ENCODE measurements at places on chromosomes 6 and 20. TPM values are rescaled to one million over a fixed set of nuclear protein-coding genes. Genes with fewer than 3 reads are reported as not detected.

DNA sequence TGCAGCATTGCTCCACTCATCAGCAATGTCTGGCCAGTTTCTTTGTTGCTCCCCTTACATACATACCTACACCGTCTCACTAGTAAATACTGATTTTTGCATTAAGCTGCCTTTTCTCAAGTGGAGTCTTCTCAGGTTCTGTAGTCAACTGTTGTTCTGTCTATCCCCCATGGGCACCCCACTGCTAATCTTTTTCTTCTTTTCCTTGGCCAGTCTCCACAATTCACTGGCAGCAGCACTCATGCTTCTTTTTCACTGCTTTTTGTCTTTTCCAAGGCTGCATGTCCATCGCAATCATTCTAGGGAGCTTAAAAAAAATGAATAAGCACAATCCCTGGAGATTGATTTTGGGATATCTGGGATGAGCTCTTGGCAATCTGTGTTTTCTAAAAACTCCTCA is 10.3 kb upstream of the ERVFRD-1 start:
- DNase-seq: no peak

Gene PTK6
- 0.31 TPM for total RNA-seq

DNA sequence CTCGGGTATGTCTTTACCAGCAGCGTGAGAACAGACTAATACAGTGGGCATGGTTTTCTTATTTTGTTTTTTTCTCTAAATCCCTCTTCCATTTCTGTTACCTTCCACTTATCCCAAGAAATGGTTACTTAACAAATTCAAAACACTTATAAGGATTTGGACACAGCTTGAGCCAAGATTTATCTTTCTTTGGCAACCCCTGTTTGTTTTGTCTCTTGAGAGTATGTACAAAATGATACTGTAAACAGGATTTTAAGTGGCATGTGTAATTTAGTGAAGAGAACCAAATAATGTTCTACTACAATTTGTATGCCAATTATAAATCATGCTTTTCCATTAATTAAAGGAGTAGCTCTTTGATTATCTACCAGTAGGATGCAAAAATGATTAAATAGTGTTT is 51.4 kb downstream of the PPP1R14C start:
- DNase-seq: no peak

DNA sequence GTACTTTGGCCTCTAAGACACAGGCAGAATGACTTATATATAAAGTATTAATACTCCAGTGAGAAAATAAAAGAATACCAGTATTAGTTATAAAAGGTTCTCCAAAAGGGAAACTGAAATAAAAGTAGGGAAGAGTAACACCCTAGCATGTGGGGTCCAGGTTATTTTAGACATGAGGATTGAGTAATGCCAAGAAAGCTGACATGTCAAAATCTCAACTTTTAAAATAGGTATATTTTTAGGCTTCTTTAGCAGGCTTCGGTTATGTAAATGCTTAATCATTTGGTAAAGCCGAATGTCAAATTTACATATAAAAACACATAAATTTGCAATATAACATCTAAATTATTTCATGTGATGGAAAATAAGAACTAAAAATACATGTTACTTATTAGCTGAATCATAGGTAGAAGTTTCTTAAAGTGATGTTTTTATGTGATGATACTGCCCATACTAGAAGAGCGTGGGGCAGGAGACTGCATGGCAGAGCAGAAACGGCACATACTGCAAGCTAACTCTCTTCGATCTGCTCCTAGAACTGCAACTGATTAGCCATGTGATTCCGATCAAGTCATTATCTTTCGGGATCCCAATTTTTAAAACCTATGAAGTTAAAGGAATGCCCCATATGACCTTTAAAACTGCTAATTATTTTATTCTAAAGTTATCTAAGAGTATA is 129.4 kb upstream of the DST start:
- no peak for DNase-seq

GRCh38 chr6:99349171-99350141 is at the start of gene FAXC:
TSS of gene FAXC (minus strand) at chr6:99349674. CDS start at chr6:99349372, 302 bp downstream.
- DNase-seq: peak; percentile 49

DNA sequence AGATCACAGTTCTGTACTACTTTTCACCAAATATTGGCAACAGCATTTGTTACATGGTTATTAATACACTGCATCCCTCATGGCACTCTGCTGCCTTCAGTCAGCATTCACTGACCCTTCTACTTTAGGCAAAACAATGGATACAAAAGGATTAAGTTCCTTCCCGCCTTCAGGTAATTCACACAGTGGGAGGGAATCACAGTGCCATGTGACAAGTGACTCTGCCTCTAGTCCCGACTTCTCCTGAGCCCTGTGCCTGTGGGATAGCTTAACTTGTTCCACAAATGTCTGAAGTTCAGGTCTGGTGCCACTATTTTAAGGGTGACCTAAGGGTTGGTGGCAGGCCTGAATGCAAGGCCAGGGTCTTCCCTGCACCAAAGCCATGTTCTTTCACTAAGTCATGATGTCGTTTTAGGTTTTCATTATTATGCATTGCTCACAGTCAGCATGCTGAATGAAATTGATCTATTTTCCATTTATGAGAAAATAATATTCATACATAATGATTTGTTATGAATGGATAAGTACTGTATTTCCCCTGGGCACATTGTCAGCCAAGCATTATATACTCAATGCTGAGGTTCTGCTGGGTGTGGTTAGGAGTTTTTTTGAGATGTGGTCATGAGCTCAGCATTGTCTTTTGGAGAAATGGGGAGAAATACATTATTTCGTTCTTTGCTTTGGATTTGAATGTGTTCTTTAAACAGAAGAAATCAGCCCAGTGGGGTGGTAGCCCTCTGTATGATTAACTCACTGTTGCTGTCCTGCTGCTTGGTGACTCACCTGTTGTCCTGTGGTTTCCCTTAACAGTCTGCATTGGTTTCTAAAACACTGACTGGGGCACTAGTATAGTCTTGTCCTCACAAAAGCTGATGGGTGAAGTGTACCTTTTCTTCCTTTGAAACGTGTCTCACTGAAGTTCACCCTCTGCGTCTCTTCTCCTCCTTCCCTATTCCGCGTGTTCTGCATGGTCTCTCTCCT is 66.4 kb downstream of the AFDN start:
- no peak for DNase-seq

DNA sequence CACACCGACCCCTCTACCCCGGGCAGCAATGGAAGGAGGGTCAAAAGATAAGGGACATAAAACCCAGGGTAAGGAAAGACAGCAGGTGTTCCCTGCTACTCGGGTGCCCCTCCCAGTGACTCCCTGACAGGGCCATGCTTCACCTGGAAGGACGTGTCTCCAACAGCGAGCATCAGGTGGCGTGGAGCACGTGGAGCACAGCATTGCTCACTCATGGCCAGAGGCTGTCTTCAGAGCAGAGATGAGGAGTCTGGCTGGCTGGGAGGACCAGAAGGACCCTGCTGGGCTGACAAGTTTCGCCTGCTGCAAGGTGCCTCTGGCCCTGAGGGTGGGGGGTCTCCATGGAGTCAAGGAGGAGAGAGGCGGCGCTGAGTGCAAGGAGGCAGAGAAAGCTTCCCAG is 15.3 kb upstream of the CDH22 start:
- no peak for DNase-seq

Gene TPD52L1
- not detected for total RNA-seq

DNA sequence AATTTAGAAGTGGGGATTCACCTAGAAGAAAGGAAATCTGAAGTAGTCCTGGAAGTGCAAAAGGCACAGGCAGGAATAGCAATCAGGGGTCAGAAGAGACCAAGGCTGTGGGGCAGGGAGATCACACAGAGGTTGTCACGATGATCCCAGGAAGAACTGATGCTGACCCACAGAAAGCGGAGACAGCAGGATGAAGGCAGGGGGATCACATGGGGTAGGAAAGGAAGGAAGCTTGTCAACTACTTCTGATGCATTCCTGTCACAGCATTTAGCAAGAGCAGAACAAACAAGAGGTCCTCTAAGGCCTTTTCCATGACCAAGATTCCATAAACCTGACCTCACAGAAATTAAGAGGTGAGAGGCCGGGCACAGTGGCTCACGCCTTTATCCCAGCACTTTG is 79.1 kb downstream of the SLC23A2 start:
- DNase-seq: no peak

GRCh38 chr6:43613721-43614395 is 15.2 kb downstream of the GTPBP2 start:
- no peak for DNase-seq

DNA sequence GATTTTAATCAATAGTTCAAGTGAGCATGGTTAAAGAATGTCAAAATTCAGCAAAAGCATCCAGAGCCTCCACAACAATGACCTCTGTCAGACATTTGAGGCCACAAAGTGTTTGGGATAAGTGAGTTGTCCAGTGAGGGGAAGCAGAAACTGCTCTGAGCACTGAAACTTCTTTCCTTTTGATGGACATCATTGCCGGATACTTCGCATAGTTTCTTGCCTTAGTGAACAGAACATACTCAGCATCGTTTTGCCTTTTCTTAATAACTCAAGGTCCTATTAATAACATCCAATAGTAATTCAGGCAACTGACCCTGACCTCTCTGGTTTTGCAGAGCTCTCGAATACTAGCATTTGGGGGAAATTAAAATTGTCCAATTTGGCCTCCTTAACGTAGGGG is 78.6 kb downstream of the EDN3 start:
- DNase-seq: no peak

GRCh38 chr20:37194621-37195417 is 15.5 kb upstream of the MROH8 start:
- DNase-seq: no peak

Gene MAP1LC3A
- 0.99 TPM for total RNA-seq

DNA sequence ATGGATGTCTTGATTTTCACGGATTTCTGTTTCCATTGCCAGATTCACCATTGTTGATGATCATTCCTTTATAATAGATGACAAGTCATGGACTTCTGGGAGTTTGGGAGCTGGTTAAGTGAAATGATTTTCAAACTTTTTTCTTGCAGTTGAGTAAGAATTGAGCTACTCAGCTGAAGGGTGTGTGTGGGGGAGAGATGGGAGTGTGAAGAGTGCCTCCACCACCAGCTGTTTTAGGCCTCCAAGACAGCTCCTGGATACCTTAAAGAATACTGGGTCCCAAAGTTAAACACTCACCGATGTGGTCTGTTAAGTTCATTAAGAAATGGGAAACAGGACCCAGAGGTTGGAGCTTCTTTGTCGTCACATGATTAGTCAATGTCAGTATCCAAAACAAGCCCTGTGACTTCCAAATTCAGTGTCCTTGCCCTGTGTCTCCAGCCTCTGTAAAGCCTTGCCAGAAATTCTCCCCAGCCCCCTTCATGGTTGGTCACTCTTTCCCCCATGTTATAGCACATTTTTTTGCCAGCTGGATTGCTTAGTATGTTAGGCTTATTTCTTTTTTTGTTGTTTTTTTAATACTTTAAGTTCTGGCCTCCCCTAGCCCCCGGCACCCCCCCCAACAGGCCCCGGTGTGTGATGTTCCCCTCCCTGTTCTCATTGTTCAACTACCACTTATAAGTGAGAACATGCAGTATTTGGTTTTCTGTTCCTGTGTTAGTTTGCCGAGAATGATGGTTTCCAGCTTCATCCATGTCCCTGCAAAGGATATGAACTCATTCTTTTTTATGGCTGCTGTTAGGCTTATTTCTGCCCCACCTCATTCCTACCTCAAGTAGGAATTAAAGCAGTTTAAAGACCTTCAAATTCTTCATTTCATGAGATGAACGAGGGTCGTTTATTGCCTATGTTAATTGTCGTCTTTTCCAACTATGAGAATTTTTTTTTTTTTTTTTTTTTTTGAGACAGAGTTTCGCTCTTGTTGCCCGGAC is 26.9 kb downstream of the BICRAL start:
- DNase-seq: no peak

DNA sequence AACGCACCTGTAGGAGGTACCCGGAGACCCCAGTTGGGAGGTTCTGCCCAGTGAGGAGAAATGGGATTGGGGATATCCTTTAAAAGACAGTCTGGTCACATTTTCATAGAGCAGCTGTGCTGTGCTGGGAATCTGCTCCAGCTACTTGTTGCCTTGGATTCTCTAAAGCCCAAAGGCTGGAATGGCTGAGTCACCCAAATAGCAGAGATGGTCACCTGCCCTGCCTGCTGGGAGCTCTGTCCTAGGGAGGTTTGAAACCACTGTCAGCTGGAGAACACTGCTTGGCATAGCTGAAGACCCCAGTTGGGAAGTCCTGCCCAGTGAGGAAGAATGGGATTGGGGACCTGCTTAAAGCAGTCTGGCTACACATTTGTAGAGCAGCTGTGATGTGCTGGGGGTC is 34.8 kb upstream of the TFB1M start:
- DNase-seq: no peak

DNA sequence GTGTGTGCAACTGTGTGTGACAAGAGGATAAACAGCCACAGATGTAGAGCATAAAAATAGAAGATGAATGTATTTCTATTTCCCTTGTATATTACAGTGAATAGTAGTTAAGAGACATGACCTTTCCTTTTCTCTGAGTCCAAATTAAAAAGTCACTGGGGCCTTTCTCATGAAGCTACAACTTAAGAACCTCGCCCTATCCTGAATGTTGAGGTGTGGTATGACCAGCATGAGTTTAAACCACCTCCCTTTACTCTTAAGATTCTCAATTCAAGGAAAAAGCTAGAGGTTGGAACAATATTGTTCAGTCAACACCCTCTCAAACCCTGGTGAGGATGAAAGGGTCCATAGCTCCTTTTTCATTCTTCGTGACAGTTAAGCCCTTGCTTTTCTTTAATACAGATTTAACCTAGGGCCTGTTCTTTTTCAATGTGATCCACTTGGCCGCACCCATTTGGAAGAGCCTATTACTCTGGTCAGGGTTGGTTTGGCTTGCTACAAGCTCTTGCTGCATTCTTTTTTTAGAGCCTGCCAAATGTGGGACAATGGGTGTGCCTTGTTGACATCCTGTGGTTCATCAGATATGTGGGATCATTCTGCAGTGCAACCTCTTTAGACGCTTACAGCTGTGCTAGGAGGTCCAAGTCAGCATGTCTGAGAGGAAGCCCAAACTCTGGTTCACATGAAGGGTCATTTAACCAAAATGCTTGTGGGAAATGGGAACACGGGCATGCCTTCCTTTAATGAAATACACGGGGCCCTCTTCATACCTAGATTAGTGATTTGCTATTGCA is 290.0 kb downstream of the HAO1 start:
- DNase-seq: no peak

GRCh38 chr6:43890197-43891062 is 120.4 kb downstream of the VEGFA start:
- DNase-seq: no peak

DNA sequence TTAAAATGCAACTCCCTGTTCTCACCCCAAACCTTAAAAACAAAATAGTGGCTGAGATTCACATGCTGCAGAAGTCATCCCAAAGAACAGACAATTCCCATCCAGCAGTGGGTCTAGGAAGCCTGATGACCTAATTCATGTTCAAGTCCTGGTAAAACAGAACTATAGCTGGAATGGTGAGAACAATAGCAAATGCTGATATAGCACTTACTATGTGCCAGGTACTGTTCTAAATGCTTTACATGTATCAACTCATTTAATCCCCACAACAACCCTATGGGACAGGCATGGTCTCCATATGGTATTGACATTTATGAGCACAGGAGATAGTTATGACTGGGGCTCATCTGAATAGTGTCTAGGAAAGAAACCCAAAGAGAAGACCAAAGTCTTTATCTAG is 5.6 kb downstream of the DDO start:
- no peak for DNase-seq

Gene DZANK1
- 2.2 TPM for total RNA-seq

- DNase-seq: no peak
Measured at GRCh38 chr6:127200114-127200513, 66.5 kb upstream of the RNF146 start.

Gene NOX3
- total RNA-seq: not detected

Measured in activated naive CD8-positive, alpha-beta T cell treated with anti-CD3 and anti-CD28 coated beads, Interleukin-2, amount 10 ng/mL, durations not matched to agents 7 days and 5 days (primary cell).